Activated T-helper 17 cell treated with anti-CD3 and anti-CD28 coated beads, Interleukin-2, amount 50 U/mL, for 72 hours (primary cell): ENCODE measurements at places on chromosomes 4 and X. TPM values are rescaled to one million over a fixed set of nuclear protein-coding genes. Genes with fewer than 3 reads are reported as not detected.

GRCh38 chrX:103363046-103363445 is 6.7 kb downstream of the TCEAL9 start:
- ATAC-seq, result no peak

DNA sequence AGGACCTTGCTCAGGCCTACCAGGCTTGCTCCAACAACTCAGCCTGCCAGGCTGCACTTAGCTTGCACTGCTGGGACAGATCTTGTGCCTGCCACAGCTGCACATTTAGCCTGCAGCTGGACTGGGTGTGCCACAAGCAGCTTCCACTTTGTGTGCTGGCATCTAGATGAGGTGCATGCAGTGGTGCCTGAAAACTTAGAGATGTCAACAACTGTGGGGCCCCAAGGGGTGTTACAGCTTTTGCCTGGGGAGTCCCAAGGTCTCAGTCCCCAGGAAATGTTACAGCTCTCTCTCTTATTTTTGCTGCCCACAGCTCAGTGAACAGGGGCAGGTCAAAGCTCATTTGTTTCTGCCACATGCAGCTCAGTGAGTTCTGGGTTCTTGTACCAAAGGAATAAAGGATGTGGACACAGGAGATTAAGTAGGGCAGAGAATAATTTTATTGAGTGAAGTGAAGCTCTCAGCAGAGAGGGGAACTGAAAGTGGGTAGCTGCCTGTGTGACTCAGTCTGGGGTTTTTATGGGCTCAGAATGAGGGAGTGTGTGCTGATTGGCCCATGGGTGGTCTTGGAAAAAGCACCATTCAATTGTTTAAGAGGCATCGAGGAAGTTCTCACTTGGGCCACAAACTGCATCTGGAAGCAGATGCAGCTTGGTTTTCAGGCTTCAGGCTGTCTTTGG is 828.3 kb downstream of the TECRL start:
- ATAC-seq, result no peak

PSAPL1 gene
- total RNA-seq, result not detected

DNA sequence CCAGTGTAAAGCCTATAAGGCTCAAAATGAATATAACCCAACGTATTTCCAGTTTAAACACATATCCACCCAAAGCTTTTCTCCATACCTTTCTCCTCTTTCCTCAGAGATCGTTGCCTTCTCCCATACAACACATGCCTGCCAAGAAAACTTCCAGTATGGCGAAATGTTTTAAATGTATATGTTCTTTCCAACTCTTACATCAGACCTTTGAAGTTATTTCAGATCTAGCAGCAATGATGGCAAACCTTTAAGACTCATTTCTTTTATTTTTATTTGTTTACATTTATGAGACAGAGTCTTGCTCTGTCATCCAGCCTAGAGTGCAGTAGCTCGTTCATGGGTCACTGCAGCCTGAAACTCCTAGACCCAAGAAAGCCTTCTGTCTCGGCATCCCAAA is 265.4 kb downstream of the BMPR1B start:
- no peak for ATAC-seq

GRCh38 chr4:176236946-176237345 is 32.1 kb downstream of the ASB5 start:
- ATAC-seq, result no peak
